ENCODE measurements at places on chromosomes 16 and 17.

DNA sequence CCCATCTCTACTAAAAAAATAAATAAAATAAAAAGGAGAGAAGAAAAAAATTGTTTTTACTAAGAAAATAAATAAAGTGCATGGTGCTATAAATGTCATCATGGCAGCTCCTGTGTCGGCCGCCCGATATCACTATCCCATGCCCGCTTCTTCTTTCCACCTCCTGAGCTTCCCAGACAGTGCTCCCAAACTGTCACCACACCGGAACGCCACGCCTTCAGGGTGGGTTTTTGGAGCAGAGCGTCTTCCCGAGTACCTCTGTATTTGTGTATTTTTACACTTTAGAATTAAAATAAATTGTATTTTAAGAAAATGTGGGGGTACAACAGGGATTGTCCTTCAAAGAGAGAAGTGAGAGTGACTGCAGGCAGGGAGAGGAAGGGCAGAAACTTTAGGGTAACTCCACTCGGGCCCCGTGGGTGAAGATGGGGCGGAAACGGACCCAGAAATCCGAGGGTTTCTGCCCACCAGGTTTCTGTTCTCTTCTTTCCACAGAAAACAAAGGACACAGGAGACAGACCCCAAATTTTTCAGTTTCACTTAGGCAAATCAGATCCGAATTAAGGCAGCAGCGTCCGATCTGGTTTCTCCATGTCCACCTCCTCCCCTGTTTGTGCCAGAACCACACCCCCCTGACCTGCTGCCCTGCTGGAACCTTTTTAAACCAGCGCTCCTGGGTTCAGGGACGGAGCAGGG, 3.6 kb upstream of the ITGAX start:
- no peak for DNase-seq

GRCh38 chr17:36650096-36650775, 48.9 kb downstream of the MRM1 start:
- no peak for DNase-seq

DNA sequence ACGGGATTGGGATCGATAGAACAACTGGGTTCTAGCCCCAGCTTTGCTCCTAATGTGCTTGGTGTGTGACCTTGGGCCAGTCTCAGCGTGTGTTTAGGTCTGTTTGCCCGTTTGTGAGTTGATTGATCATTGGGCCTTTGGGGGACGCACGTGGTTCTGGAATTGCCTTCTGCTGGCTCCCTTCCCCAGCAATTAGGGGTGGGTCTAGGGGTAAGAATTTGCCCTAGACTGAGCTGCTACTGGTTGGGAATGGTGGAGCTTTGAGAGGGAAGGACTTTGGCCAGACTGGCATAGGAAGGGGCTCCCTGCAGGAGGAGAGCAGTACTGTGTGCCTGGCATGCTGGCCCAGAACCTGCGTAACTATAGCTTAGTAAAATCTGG, 1.5 kb downstream of the SPNS2 start:
- DNase-seq: no peak

DNA sequence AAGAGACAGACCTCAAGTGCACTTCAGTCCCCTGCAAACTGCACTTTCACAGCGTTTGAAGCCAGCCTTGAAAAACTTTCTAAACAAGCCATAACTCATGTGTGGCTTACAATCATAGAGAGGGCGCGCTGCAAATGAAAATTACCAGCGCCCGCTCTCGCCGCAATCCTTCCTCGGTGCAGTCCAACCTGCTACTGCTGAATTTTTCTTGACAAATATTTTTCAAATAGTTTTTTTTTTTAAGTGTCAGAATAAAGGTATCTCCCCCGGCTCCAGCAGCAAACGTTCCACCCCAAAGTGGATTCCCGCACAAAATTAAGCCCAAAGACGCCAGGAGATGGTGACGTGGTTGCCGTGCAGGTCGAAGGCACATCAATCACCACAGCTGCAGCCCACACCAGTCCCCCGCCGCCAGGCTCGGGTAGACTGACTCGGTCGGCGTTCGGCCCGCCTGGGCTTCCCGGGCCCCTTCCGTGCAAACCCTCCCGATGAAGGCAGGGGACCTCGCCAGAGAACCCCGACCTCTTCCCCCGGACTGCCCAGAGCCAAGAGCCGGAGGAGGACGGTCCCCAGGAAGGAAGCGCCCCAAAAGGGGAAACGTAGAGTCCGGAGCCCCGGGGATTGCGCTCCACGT, 630 bp downstream of the GRB2 start:
- DNase-seq: peak; percentile 57

DNA sequence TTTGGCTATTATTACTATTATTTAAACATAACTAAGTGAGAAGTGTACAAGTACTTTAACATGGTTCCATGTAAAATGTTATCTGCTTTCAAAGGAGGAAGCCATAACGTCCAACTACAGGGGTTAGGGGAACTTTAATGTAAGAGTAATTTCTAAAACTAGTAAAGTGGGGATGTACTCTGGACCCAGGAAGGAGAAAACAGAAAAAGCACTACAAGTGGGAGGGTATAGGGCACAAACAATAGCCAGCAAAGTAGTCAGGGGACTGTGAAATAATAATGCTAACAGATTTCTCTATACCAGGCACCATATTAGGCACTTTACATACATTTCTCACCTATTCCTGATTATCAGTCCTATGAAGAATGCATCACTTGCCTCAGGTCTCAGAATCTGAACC, 19.6 kb downstream of the USP31 start:
- no peak for DNase-seq

GRCh38 chr17:7176841-7177190, 2.4 kb downstream of the ASGR1 start:
- no peak for DNase-seq

- no peak for DNase-seq
Observed at GRCh38 chr17:63676584-63676983, 23.3 kb downstream of the LIMD2 start.

DNA sequence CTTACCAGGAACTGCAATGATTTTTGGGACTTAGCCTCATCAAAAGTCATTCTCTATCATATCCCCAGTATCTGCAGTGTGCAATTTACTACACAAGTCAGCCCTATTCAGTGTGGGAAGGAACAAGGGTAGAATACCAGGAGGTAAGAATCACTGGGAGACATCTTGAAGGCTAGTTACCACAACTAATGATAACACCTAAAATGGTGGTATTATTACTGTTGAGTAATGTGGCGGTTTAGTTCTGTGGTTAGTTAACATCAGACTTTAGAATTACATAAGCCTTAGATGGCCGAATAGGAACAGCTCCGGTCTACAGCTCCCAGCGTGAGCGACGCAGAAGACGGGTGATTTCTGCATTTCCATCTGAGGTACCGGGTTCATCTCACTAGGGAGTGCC, 567.9 kb upstream of the CDH11 start:
- no peak for DNase-seq

- no peak for DNase-seq
Observed at GRCh38 chr16:66159987-66160386, 206.5 kb upstream of the CDH5 start.

GRCh38 chr16:14600164-14600563, 29.9 kb downstream of the PARN start:
- no peak for DNase-seq

- peak; percentile 55 for DNase-seq
Observed at GRCh38 chr17:82299452-82299851, 18.0 kb downstream of the CD7 start.

GRCh38 chr17:11340803-11341202, 99.8 kb downstream of the SHISA6 start:
- DNase-seq: no peak

GRCh38 chr16:88056212-88056611, 105.0 kb downstream of the BANP start:
- DNase-seq: no peak

DNA sequence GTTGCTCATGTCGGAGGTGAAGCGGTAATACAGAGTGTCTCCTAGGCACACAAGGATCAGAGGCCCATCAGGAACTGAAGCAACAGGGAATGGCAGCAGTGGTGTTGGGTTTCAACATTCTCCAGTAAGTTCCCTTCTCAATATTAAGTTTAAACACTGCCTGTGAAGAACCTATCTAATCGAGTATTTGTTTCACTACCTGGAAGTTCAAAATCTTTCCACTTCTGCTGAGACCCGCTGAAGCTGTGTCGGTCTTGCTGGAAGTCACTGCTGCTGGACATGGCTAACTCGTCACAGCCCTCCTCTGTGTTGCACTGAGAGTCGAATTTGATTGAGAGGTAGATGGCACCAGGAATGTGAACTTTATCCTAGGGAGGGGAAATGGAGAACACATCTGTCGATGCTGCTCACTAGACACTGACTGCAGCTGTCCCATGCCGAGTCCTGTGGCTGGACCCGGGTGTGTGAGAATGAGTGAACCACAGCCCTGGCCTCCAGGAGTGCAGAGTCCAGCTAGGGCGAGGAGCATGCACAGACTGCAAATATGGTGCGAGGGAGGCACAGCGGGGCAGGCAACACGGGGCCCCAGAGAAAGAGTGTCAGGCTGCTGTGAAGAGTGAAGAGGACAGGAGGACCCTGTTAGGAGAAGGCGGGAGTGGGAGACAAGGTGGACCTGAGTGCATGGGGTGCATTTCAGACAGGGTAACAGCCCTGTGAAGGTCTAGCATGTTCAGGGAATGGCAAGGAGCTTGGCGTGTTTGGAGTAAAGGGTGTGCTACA, 50.1 kb upstream of the ATP2A3 start:
- DNase-seq: no peak

DNA sequence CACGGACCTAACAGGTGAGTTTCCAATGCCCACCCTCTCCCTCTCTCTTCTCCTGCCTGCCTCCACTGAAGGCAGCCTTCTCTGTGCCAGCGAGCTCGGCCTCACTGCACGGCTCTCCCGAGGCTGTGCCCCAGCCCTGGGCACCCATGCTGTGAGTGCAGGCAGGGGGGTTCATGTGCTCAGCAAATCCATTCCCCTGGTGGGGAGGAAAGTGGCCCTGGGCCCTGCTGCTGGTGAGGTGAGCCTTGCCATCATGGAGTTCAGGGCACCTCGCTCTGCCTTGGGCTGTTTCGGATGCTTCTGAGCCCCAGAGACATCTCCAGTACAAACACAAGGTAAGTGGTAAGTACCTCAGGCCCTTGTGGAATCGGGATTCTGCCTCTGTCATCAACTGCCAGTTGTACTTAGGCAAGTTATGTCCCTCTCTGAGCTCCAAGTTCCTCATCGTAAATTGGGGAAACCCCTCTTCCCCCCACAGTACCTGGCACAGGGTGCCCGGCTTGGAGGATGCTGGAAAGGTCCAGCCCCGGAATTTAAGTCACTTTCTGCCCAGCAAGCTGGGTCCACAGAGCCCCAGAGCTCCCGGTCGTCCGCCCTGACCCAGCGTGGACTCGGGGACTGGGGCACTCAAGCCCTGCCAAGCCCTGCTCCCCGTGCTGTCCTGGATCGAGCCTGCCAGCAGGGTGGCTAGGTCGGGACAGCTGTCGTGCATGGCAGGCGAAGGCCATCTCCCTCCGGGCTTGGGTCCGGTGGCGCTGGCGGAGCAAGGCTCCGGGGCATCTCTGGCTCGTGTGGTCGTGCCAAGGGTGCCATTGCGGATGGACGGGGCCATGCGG, 684 bp upstream of the NUDT16L1 start:
- DNase-seq: no peak

- no peak for DNase-seq
Observed at GRCh38 chr16:4113358-4114256, 2.6 kb downstream of the ADCY9 start.

DNA sequence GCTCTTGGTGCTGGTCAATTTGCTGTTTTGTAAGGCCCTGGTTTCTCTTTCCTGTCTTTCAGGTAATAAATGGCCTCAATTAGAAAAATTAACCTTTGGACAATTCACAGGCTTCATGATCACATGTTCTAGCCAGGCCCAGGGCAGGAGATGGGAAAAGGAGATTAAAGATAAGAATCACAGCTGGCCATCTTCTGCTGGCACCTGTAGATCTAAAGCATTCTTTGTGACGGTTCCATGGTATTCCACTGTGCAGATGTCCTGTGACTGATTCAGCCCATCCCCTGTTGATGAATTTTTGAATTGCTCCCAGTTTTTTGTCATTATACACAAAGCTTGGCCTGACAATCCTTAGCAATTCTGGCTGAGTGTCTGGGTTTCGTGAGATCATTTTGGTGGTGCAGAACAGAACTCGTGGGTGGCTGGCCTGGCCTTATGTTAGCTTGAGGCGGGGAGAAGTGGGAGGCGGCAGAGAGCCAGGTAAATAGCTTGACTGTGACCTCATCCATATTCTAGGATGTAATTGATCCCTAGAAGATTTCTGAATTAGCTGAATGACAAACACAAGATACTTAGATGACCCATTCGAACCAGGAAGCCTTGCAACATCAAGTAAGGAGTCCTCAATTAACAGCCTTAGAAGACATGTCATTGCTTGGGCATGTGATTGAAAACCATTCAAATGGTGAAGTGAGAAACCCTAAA, 14.1 kb downstream of the TMC5 start:
- no peak for DNase-seq

GRCh38 chr17:80287806-80288567, 27.3 kb downstream of the RNF213 start:
- no peak for DNase-seq

- no peak for DNase-seq
Observed at GRCh38 chr17:52025236-52025635, 133.3 kb downstream of the CA10 start.

GRCh38 chr17:64617125-64617780, 44.9 kb downstream of the SMURF2 start:
- no peak for DNase-seq

DNA sequence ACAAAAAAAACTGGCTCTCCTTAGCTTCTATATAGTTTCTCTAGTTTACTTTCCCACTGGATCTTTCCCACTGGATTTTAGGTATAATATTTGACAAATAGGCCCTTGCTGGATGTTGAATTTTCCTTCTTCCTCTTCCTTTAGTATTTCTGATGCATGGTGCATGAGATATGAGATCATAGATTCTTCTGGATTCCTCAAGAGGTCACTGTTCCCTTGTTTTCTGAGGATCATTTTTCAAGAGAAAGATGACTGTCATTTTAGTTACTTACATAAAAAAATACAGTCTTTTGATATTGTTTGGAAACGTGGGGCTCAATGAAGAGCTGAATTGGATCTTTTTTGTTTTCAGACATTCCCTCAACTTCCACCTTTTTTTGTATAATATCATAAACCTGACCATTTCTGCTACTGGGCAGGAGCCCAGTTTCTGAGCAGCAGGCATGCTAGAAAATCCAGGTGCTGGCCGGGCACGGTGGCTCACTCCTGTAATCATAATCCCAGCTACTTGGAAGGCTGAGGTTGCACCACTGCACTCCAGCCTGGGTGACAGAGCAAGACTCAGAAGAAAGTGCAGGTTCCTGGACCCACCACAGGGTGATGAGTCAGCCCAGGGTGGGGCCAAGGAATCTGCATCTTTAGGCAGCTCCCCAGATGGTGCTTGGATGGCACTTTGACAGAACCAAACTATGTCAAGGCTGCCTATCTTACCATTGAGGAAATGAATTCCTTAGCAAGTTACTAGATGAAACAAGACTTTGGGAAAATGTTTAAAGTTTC, 70.3 kb downstream of the SDR42E1 start:
- no peak for DNase-seq

DNA sequence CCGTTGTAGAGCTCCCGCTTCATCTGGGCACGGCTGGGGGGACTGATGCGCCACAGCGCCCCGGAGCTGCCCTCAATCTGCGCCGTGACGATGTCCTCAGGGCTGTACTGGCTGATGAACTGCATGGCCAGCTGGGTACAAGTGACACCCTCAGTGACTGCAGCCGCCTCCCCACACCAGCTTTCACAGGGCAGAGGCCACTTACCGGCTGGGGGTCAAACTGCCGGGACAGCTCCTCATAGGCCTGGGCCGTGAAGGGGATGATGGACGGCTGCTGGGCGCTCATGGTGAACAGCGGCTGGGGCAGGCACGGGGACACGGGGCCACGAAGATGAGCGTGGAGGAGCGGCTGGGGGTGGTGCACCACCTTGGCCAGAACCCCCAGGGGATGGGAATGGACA, 10.3 kb downstream of the CTU2 start:
- DNase-seq: no peak

Data from CD4-positive, alpha-beta T cell treated with Interleukin-6 for 4 hours (primary cell).